ENCODE measurements at places on chromosomes 16 and 17.
A peak's percentile ranks its signal among the peaks of the same experiment; 100 is the strongest.

GRCh38 chr17:58985971-58986370 is 120.7 kb downstream of the TRIM37 start:
- DNase-seq = no peak

DNA sequence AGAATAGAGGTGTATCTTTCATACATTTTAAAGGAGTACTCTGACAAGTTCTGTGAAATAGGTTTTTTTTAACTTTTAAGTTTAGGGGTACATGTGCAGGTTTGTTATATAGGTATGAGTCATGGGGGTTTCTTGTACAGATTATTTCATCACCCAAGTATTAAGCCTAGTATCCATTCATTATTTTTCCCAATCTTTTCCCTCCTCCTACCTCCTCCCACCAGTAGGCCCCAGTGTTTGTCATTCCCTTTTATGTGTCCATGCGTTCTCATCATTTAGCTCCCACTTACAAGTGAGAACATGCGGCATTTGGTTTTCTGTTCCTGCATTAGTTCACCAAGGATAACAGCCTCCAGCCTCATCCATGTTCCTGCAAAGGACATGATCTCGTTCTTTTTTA is 175.5 kb downstream of the CYB561 start:
- no peak for DNase-seq

- no peak for DNase-seq
Measured at GRCh38 chr17:29982991-29983653, 41.7 kb downstream of the EFCAB5 start.

GRCh38 chr17:64496348-64496785 is 487 bp downstream of the POLG2 start:
- DNase-seq = no peak

DNA sequence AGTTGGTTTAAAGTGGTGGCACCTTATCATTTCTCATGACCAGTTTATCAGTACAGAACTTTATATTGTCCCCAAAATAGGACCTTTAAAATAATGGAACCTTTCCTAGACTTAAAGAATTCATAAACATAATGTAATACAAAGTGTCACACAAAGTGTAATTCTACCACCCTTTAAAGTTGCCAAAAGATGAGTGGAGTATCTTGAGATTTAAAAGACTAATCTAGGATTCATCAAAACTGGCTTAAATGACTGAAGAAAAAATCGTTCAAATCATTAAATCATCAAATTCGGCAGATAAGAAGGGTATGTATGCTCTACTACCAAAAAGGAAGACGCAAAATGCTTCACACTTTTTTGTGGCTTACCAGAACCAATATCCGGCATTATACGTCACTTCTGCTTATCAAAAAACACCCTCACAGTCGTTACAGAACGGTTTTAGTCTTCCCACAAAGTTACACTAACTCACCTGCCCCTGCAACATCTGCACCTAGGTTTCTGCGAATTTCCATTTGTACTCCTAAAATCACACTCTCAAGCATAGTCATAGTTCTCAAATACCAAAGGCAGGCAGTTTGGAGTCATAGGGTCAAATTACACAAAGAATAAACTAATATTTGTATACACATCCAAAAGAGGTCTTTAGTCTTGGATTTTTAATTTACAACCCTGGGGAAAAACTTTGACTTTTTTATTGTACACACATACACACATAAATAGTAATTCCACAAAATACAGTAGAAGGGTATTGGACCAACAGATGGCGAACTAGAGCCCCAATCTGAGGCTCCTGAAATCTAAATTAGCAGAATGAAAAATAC is 1.4 kb upstream of the KANSL1 start:
- DNase-seq = no peak

- no peak for DNase-seq
Measured at GRCh38 chr16:22353933-22354541, 20.4 kb downstream of the CDR2 start.

DNA sequence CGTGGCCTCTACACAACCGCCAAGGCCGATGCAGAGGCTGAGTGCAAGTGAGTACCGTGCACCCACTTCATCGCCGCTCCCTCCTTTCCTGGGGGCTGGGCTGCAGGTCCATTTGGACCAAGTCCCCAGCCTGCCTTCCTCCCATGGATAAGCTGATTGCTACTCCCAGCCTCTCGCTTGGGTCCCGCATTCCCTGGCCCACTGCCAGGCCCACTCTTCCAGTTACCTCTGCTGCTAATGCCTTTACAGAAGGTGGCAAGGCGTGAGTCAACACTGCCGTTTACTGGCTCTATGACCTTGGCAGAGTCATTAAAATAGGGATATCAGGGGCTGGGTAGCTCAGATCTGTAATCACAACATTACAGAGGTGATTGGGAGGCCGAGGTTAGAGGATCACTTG is 11.2 kb downstream of the SULT1A2 start:
- no peak for DNase-seq

DNA sequence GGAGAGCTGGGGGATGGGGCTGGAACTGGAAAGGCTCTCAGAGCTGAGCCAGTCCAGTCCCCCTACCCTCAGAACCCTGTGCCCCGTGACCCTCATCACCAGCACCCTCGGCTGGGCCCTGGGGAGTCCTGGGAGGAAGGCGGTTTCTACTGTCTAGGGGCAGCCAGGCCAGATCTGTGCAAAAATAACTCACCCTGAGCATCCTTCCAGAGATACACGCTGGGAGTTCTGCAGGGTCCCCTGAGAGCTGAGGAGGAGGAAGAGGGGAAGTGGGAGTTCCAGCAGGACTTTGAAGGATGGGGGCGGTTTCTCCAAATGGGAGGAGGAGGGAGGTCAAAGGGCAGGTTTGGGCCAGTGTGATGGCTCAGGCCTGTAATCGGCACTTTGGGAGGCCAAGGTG is 5.0 kb upstream of the SLC4A1 start:
- no peak for DNase-seq

GRCh38 chr17:36136036-36136435 is 32.4 kb downstream of the CCL4 start:
- no peak for DNase-seq

DNA sequence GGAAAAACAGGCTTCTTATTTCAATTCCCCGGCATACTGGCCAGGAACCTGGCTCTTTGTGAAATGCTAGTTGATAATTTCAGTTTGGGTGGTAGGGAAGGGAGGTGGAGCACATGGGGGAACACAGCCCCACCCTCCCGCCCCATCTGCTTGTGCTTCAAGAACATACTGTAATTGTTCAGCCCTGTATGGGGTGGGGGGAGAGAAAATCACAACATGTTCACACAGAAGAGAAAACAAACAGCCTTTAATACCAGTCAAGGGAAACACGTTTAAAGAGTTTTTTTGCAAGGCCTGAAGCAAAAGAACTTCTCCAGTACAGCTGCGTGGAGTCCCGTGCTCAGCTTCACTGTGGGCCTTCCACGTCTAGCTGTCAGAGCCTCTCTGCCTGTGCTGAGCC is 59.7 kb downstream of the SHISA6 start:
- DNase-seq = no peak

DNA sequence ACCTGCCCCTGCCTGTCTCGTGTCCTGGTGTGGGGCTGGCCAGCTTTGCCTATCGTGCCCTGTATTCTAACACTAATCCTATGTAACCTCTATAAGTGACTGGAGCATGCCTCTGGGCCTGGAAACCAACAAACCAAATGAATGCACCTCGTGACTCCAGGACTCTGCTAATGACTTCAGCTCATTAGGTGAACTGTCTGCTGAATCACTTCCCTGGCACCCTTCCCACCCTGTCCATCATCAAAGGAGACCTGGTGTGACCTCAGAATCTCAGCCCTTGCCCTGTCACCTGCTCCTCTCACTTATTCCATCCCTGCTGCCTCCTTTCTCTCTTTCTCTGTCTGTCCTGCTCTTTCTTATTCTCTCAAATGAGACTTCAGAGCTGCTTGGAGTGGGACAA is 322.4 kb downstream of the CBLN1 start:
- DNase-seq = no peak

GRCh38 chr16:85515830-85516397 is 97.2 kb upstream of the GSE1 start:
- no peak for DNase-seq

DNA sequence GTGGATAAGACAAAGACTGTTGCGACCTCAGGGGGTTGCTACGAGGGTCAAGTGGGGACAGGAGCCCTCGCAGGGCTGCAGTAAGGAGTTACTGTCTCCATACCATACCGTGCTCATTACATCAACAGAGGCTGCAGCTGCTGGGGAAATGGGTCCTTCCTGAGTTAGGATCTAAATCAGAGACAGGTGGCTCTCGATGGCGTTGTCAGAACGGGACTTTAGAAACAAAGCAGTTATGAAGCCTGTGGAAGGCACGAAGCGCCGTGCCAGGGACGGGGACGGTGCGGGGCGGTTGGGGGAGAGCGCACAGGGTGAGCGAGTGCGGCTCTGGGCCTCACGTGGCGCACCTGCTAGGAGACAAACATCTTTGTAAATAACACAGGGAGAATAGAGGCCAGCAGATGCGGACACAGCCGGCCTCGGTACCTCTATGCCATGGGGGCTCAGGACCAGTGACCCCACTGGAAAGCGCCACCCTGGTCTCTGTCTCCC is 34.4 kb downstream of the ZCCHC14 start:
- DNase-seq = no peak

DNA sequence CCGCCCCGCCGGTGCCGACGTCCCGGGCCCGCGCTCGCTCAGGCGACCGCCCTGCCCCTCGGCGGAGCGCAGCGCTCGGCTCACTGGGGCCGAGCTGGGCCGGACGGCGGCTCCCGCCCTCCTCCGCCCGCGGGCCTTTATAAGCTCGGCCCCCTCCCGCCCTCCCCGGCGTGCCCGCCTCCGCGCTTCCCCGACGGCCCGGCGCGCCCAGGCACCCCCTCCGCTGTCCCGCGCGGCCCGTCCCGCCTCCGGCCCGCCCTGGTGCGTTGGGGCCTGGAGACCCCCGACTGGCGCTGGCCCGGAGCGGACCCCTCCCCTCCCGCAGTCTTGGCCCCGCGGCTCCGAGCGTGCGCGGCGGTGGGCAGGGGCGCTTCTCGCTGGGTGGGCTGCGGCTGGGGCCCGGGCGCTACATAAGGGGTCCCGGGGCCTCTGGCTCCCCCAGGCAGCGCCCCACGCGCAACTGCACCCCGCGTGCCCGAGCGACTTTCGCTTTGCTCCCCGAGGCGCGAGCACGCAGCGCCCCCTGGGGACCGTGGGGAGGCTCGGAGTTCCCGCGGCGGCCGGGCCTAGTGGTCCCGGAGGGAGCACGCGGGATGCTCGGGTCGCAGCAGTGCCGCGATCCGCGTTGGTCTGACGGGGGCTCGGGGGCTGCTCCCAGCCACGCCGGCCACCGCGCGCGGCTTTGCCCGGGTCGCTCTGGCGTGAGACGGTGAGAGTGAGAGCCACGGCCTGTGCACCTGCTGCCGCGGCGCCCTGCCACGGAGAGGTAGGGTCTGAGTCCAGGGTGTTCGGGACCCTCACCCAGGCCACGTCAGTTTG is at the start of gene PIEZO1:
Gene PIEZO1, minus strand, starts transcription at position 115 of the 819 bp plus-strand sequence. CDS start 256 bp downstream, outside the sequence.
- DNase-seq = peak; percentile 74

- DNase-seq = no peak
Measured at GRCh38 chr16:26491101-26491670, 575.5 kb upstream of the C16orf82 start.

GRCh38 chr17:45369421-45369820 is 52.6 kb upstream of the MAP3K14 start:
- DNase-seq = no peak

DNA sequence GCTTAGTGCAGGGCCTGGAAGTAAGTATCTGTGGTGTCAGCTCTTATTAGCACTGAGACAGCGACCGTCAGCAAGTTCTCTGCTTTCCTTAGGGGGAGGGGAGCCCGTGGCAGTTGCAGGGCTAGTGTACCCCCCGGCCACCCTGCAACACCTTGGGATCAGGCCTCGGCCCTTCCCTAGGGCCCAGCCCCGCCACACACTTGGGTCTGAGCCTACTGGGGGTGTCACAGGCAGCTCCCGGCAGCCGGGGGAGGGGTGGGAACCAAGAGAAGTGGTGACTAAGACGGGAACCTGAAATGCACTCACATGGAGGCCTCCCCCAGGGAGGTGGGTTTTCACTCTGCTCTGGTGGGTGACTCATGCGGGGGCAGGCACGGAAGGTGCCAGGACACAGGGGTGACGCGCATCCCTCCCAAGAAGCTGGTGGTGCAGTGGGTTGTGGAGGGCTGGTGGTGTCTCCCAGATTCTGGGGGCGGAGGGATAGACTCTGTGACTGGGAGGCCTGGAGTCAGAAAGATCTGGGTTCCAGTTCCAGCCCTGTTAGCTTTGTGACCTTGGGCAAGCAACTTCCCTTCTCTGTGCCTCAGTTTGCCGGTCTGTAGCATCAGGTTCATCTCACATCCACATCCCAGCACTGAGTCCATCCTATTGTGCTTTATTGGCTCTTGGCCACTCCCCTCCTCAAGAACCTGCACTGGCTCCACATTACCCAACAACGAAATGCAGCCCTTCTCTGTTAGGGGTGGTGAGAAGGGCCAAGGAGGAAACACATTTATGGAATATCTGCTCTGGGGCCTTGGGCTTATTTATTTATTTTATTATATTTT is 44.5 kb downstream of the LAT start:
- no peak for DNase-seq

GRCh38 chr17:34299956-34300577 is 14.5 kb downstream of the CCL11 start:
- no peak for DNase-seq

DNA sequence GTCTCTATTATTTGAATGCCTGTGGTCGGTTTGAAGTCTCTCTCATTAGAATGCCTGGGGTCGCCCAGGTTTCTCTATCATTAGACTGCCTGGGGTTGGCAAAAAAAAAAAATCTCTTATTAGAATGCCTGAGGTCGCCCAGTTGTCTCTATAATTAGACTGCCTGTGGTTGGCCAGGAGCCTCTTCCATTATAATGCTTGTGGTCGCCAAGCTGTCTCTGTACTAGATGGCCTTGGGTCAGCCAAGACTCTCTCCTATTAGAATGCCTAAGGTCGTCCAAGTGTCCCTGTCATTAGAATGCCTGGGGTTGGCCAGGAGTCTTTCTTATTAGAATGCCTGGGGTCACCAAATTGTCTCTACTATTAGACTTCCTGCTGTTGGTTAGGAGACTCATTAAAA is 2228.4 kb downstream of the TP53TG3F start:
- no peak for DNase-seq

- DNase-seq = no peak
Measured at GRCh38 chr16:57756424-57757325, 21.1 kb downstream of the KATNB1 start.

GRCh38 chr17:29495011-29495410 is 71.8 kb downstream of the ABHD15 start:
- DNase-seq = no peak

DNA sequence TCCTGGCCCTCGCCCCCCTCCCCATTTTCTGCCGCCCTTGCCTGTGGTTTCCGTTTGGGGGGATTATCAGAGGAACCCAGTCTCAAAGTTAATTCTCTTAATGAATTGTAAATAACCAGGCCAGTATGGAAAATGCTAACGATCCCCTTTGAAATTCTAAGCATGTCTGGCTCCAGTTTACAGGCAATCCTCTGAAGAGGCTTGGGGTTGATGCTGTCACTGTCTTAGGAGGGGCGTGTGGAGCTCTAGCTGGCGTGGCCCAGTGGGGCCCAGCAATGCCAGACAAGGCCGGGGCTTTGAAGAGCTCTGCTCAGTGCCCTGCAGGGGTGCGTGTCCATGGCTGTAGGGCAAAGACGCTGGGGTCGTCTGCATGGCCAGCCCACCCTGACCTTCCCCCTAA is 164.6 kb downstream of the CYLD start:
- DNase-seq = no peak

GRCh38 chr16:86051368-86052114 is 152.6 kb downstream of the IRF8 start:
- no peak for DNase-seq

All from GM12892 (cell line).